ENCODE measurements at places on chromosomes 11 and 22.

GRCh38 chr11:34395916-34396550, 38.2 kb upstream of the ABTB2 start:
- peak; percentile 89 for DNase-seq

DNA sequence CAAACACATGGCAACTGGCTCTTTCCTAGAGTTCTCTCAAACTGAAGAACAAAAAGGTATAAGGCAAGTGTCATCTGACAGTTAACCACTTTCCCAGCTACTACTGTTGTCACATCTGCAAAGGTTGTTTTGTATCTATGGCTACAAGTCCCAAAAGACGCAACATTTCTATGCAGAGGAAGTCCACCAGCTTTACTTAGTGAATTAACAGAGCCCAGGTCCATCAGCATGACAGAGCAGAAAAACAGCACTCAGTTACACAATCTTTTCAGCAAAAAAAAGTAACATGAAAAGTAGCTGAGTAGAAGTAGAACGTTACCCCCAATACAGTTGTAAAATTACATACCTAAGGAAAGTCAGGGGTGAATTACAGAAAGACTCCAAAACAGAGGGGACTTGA, 12.1 kb downstream of the CPSF7 start:
- no peak for DNase-seq

DNA sequence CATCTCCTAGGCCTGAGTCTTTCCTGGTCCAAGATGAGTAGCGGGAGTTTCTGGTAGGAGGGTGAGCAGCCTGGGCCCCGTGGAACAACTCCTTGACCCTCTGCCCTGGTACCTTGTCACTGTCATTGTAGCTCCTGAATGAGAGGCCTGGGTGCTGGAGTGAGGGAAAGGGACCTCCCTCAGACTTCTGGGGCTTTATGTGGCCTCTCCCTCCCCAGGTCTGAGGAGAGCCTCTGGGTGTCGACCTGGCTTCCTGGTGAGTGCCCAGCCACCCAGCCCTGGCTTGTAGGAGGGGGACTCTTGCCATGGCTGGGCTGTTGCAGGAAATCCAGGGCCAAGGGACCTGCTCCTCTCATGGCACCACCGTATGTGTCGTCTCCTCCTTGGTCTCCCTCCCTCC, 3.9 kb downstream of the P2RY2 start:
- no peak for DNase-seq

DNA sequence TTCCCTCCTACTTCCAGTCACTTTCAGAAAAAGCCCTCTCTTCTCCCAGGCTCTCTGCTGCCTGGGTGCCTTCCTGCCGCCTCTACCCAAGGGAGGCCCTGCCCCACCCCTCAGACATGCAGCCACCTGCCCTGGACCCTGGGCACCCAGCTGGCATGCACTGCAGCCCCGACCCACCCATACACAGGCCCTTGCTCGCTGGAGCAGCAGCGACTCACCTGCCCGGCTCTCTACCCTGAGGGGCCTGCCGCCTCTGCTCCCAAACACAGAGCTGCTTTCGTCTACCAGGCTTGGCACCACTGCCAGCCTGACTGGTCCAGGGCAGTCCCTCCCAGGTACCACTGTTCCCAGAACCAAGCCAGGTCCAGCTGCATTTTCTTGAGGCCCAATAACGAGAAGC, 1.2 kb upstream of the TSSK2 start:
- DNase-seq = no peak

- DNase-seq = no peak
Measured at GRCh38 chr11:93747122-93747521, 5.7 kb downstream of the C11orf54 start.

DNA sequence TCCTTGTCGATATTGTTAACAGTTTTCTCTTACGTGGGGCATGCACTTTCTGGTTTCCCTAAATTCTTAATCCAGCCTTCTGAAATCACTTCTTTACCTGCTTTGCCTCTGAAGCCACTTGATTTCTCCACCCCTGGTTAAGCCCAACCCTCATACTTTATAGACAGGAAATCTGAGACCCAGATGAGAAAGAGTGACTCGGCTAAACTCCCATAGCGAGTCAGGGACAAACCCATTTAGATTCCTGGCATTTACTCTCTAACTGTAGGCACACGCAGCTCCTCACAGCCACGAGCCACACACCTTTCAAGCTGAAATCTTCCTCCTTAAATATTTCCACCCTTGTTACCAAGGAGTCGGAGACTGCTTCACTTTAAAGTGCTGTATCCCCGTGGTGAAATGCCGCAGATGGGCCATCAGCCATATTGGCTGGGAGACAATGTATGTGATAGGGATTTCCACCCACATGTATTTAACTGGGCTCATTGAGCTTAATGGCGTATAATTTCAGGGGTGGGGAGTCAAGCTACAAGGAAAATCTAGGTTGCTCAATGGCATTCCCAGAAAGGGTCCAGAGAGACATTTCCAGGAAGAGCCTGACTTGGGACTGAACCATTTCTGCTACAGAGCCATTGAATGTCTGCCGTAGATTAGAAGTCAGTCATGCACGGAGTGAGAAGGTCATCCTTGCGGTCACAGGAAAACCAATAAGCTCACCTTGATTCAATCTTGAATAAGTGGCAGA, 49.9 kb upstream of the GRK3 start:
- no peak for DNase-seq

DNA sequence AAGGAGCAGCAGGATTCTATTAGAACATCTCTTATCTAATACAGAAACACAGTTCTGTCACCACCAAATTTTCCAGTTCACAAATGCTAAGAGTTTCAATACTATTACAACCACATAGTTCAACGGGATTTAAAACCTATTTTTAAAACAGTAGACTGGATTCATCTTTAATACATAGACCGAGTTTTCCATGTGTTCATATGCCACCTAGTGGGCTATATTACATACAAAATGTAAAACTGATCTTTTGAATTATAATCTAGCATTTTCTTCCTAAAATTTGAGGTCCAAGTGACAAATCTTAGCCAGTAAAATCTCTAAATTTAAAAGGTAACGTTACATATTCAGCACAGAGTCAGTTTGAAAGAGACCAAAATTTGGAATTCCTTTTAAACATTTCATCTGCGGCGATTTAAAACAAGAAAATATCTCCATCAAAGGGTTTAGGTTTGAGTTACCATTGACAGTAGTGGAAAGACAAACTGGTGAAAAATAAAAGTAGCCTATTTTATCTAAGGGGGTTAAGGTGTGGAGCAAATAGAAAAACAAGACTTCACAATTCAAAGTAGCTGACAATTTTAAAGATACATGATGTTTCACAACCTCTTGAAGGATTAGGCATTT, 269.3 kb upstream of the MPPED2 start:
- DNase-seq = no peak

GRCh38 chr11:10818594-10818993, 9.9 kb upstream of the EIF4G2 start:
- peak; percentile 80 for DNase-seq

GRCh38 chr11:88384669-88385005, 47.1 kb upstream of the CTSC start:
- DNase-seq = no peak

- no peak for DNase-seq
Measured at GRCh38 chr11:20099527-20099926, 60.7 kb downstream of the DBX1 start.

GRCh38 chr11:112882494-112883381, 78.5 kb upstream of the NCAM1 start:
- DNase-seq = no peak

- DNase-seq = no peak
Measured at GRCh38 chr11:122813176-122813893, 25.0 kb upstream of the CRTAM start.

- no peak for DNase-seq
Measured at GRCh38 chr11:123588117-123588863, 66.1 kb downstream of the SCN3B start.

DNA sequence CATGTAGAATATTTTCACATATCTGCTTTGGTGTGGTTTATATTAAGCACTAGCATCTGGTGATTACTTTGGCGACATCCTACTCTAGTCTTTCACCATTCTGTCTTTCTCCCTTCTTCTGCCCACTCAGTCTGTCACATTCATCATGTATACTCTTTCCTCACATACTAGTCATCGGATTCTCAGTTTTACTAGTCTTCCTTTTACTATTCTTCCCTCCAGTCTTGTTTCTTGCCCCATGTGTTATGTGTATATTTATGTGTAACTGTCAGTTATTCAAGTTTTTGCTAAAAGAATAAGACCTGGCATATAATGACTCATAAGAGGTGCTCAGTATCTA, 4.6 kb upstream of the DIXDC1 start:
- DNase-seq = no peak

DNA sequence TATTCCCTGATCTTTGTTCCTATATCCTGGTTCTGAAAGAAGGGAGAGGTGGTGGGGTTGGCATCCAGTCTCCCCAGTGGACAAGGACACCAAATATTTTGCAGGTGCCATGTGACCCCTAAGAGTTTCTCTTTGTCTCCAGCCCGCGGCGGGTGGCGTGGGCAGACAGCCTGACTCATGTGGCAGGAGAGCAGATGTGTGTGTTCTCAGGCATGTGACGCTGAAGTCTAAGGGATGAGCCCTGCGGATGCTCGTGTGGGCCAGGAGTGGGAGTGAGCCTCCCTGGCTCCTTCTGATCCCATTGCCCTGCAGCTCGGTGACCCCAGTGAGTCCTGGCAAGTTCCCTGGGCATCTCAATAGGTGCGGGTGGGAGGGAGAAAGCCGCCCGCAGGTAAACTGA, 94.8 kb upstream of the TBCEL start:
- DNase-seq = peak; percentile 52

DNA sequence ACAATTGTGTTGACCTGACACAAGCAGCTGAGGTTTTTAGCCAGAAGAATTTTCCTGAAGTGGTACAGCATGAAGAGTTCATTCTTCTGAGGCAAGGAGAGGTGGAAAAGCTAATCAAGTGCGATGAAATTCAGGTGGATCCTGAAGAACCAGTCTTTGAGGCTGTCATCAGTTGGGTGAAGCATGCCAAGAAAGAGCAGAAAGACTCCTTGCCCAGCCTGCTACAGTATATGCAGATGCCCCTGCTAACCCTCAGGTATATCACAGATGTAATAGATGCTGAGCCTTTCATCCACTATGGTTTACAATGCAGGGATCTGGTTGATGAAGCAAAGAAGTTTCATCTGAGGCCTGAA, 12.9 kb upstream of the SCARF2 start:
- no peak for DNase-seq

- DNase-seq = no peak
Measured at GRCh38 chr11:48101044-48101733, 115.4 kb upstream of the OR4B1 start.

DNA sequence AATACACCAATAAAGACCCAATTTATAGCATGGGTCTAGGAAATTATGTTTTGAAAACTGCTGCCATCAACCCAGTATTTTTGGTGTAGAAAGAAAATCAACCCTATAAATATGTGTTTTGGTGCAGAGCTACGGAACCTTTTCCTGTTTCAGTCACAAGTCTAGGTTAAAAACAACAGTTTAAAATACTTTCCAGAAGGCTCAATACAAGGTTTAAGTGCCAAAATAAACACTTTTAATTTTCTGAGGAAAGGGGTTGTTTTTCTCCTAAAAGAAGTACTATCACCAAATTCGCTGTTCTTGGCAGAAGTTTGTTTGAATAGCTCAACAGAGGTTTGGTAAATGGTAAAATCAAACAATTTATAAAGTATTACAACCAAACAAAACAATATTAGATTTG, 201.3 kb downstream of the TMEM135 start:
- DNase-seq = no peak

DNA sequence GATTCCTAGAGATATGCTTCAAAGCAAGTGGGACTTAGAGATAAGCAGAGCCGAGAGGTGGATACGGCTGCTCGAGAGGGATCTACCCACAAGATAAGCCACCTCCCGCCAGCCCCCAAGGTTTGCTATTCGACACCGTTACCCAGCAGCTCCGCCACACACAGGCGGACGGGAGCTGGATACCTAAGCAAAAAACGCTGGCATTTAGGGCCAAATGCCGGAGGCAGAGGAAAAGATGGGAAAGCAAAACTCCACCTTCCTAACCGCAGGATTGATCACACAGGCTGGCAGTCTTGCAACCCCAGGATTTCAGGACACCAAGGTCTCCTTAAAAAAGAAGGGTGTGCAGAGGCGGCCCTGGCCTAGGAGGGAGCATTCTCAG, 709 bp downstream of the FTH1 start:
- DNase-seq = no peak

DNA sequence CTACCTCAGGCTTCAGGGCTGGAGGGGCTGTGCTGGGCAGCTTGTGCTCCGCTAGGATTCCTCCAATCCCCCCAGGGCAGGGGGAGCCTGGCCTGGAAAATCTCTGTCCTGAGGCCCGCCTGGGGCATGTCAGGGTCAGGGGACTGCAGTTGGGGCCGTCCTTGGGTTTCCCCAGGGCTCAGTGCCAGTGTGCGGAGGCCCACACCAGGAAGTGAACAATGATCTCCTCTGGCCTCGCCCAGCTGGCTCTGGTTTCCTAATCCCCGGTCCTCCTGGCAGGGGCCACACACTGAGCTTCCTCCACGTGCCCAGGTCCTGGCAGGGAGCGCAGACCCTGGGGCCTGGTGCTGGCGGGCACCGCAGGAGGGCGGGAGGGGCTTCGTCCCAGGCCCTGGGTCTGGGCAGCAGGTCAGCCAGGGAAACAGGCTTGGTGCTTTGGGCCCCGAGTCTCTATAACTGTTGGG, 1.4 kb upstream of the MUC2 start:
- peak; percentile 30 for DNase-seq

- no peak for DNase-seq
Measured at GRCh38 chr11:104060820-104061219, 24.4 kb downstream of the DDI1 start.

DNA sequence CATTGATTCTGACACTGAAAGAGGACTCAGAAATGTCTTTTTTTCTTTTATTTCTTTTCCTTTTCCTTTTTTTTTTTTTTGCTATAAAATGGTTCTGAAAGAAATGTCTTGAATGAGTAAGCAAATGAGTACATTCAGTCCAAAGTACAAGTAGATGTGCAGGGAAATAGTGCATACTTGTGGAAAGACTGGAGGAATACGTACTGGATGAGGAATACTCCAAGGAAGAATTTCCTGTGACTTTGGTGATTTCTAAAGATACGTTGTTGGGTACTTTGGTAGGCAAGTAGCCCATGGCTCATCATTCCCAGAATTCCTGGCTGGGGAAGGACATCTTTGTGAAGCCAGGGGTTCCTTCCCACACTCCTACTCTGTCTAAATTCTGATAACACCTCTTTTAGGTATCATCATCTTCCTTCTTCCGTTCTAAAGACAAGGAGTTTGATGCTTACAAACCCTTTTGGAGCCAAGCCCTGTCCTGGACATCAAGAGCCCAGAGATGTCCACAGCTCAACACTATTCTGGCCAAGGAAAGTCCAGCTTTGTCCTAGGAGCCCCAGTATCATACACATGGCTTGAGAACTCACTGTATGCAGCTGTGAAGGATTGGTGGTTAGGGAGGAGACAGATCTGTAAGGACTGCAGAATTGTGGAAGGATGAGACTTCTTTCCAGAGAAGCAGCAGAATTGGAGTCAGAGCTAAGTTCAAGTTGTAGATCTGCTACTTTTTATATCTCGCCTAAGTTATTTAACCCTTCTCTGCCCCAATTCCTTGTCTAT, 4.8 kb upstream of the NUP98 start:
- DNase-seq = peak; percentile 71

- DNase-seq = no peak
Measured at GRCh38 chr11:4482445-4482844, at the start of gene OR52K1. Gene OR52K1, plus strand, starts transcription at chr11:4482646. Its CDS starts 6,255 bp downstream, at chr11:4488901.
